ENCODE measurements at places on chromosomes 3 and 15. TPM values are rescaled to one million over a fixed set of nuclear protein-coding genes. Genes with fewer than 3 reads are reported as not detected.

The ARHGAP31 gene
- total RNA-seq, result 42.5 TPM

The SLMAP gene
- 25.3 TPM for total RNA-seq

The CCR2 gene
- total RNA-seq, result not detected

The CNTN3 gene
- total RNA-seq, result 0.44 TPM

The MESP1 gene
- 0.31 TPM for total RNA-seq

The RASGRP1 gene
- 0.57 TPM for total RNA-seq

The SENP7 gene
- 32.2 TPM for total RNA-seq

The ATR gene
- total RNA-seq, result 14.2 TPM

The CCR4 gene
- 0.25 TPM for total RNA-seq

The SI gene
- not detected for total RNA-seq

The SLC12A8 gene
- 0.16 TPM for total RNA-seq

The VPS39 gene
- 22.8 TPM for total RNA-seq

The KCNH8 gene
- total RNA-seq, result under 0.01 TPM

The EFCAB12 gene
- total RNA-seq, result not detected
